Breast epithelium (tissue), 4 donors: ENCODE measurements at places on chromosomes 5 and 9. TPM values are rescaled to one million over a fixed set of nuclear protein-coding genes. Genes with fewer than 3 reads are reported as not detected.

DNA sequence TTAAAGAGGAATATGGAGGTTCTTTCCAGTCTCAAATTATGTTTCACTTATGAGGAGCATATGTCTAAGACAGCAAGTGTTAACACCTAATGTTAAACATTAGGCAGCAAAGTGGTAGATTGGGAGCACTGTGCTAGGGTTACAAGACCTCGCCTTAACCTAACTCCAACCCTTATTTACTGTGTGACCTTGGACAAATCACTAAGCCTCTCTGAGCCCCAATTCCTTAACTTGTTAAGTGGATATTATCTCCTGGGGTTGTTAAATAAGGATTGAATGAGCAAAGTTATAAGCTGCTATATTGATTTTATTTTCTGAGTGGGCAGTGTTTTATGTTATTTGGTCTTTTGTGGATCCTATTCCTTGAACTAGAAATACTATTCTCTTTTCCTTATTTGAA, 38.3 kb downstream of the TMEFF1 start:
- no peak for DNase-seq

Gene RABGAP1
- total RNA-seq = 77.7 TPM

DNA sequence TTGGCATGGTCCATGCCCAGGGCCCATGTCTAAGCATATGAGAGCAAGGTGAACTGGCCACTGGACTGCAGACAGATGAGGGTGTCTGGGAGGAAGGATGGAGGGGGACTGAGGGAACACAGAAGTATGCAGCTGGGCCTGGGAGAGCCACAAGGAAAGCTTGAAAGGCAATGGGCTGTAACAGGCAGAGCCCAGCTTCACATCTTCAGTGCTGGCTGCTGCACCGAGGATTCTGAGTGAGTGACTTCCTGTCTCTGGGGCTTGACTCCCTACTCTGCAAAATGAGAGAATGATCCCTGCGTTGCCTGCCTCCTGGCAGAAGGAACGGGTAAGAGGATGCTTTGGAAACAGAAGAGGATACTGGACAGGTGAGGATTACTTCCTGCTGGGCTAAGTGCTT, 29.0 kb downstream of the COL15A1 start:
- no peak for DNase-seq

Gene PIP5K1B
- total RNA-seq = 0.80 TPM

Gene FOXE1
- total RNA-seq = not detected

- no peak for DNase-seq
Measured at GRCh38 chr5:105460721-105461120, 1898.1 kb upstream of the NUDT12 start.

GRCh38 chr9:101605547-101605946, 10.8 kb upstream of the PPP3R2 start:
- no peak for DNase-seq

DNA sequence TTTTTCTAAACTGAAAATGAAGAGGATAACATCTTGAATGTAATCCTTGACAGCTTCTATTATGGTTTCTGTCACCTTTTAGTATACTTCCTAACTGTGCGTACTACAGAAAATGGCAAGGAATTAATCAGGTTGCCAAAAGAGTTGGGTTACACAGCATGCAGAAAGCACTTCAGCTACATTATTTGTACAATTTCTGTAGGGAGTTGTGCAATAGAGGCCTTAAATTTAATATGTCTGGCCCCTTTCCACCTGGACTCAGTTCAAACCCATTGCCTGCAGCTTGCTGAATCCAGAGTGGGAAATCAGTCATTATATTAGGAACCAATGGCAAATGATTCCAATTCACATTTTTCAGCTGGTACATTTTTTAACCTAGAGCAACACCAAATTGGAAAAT, 549.7 kb downstream of the CSNK1G3 start:
- no peak for DNase-seq

DNA sequence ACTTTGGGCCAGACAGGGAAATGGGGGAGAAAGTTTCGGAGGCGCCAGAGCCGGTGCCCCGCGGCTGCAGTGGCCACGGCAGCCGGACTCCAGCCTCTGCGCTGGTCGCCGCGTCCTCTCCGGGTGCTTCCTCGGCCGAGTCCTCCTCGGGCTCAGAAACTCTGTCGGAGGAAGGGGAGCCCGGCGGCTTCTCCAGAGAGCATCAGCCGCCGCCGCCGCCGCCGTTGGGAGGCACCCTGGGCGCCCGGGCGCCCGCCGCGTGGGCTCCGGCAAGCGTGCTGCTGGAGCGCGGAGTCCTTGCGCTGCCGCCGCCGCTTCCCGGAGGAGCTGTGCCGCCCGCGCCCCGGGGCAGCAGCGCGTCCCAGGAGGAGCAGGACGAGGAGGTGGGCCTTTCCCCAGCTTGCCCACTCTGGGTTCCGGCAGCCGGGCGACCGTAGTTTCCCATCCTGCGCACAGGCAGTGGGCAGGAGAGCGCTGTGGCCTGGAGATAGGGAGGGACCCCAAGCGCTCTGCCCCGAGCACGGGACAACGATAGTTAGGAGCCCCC, 516 bp downstream of the MAST4 start:
- DNase-seq = no peak

DNA sequence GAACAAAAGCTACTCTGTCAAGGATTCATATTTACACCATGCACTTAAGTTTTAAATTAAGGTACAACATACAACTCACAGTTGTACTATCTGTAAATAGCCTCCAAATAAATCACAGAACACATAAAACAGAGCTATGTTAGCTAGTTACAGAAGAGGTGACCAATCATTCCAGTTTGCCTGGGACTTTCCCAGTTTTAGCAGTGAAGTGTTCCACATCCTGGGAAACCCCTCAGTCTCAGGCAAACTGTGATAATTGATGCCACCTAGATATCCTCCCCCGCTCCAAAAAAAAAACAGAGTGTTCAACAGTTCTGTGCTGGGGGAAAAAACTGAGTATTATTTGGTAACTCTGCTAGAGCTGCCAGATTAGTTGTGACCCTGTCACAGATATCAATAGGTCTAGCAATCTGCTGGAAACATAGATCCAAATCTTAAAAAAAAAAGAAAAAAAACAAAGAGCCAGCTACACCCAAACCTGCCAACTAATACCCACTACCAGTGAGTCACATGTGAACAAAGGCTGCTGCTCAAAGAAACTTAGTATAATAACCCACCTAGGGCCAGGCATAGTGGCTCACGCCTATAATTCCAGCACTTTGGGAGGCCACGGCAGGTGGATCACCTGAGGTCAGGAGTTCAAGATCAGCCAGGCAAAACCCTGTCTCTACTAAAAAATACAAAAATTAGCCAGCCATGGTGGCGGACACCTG, 5.7 kb downstream of the TBCA start:
- no peak for DNase-seq

Gene DPP7
- 115 TPM for total RNA-seq

GRCh38 chr5:60651872-60652620, 47.9 kb downstream of the DEPDC1B start:
- no peak for DNase-seq

DNA sequence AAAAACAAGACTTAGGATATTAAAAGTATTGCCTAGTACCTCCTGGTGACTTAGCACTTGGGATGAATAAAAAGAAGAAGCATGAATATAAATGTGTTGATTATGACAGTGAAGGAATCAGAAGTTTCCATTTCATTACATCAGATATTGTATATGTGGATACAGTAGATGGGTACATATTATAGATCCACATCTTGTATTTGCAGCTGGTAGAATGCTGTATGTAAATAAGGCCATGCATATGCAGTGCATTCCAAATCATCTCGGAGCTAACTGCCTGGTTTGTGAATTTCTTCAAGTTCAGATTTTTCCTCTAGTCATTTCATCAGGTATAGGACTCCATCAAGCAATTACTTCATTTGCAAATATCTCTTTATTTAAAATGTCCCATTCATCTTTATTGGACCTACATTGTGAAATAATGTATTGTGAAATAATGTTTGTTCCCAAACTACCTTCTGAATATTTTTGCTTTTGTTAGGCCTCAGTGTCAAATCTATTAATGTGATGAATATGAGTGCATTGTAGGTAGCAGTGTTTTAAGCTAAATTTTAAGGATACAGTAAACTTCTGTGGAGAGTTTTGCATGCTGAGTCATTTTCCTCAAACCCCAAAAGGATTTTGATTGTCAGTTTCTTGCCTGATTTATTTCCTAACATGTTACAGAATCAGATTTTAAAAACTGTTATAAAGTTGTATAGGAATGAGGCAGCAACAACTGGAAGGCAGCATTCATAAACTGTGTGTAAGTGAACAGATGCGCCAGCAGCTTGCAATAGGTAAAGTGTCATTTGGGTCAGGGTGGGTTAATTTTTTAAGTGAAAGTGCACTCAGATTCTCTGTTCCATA, 370.8 kb upstream of the RIOK2 start:
- DNase-seq = no peak

Gene SREK1IP1
- total RNA-seq = 6.6 TPM

DNA sequence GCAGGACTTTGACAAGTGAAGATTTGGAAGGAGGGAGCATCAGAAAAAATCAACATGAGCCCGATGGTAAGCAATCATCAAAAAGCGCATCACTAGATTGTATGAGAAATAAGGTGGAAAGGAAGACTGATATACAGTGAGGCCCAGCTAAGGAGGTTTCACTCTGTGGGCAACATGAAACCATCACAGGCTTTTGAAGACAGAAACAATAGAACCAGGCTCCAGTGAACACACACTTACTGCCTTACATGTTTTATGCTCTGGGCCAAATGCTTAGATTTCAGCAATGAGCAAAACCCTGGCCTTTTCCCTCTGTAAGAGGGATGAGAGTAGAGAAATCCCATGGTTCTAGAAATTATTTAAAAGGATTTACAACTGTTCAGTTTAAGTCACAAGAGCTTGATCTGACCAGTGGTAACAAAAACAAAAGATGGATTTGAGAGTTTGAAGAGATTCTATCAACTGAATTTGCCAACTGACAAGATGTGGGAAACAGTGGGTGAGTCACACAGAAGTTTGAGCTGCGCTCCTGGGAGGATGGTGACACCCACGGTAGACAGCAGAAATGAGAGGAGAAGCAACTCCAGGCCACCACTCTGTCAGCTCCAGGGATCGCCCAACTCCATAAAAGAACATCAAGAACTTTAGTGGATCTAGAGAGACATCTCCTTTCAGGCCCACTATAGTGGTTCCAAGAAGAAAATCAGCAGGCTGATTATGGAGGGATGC, 261.8 kb downstream of the MCTP1 start:
- DNase-seq = no peak

GRCh38 chr5:13860146-13860545, 84.3 kb downstream of the DNAH5 start:
- no peak for DNase-seq

Gene LHX6
- 1.8 TPM for total RNA-seq
